ENCODE measurements at places on chromosomes 16 and 17.
A peak's percentile ranks its signal among the peaks of the same experiment; 100 is the strongest.

- no peak for DNase-seq
Measured at GRCh38 chr16:89106533-89107202, 13.0 kb downstream of the ACSF3 start.

GRCh38 chr17:47257651-47258339, 4.2 kb downstream of the ITGB3 start:
- DNase-seq, result no peak

DNA sequence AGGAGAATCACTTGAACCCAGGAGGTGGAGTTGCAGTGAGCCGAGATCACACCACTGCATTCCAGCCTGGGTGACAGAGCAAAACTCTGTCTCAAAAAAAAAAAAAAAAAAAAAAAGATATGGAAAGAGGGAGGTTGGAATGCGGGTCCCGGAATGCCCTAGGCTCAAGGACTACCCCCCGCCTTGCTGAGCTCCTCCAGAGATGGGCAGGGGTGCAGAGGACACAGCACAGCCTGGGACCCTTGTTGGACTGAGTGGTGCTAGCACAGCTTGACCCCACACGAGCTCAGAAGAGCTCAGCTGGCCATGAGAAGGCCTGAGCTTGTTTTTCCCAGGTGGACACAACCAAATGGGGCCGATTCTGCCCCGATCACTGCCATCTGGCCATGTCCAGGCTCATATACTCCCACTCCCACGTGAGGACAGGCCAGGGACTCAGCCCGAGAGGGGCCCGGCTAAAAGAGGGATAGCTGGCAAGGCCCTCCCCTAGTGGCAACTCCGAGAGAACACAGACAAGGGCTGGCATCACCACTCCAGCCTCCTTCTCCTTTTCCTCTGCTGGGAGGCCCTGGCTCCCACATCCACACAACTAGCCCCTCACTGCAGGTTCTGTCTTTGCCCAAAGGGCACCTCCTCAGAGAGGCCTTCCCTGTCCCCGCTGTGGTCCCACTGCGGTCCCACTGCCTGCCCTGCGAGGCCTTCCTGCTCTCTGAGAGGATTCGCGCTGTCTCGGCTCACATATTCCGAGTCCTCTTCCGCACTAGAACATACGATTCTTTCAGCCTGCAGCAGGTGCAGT, 11.0 kb downstream of the SGCA start:
- no peak for DNase-seq

DNA sequence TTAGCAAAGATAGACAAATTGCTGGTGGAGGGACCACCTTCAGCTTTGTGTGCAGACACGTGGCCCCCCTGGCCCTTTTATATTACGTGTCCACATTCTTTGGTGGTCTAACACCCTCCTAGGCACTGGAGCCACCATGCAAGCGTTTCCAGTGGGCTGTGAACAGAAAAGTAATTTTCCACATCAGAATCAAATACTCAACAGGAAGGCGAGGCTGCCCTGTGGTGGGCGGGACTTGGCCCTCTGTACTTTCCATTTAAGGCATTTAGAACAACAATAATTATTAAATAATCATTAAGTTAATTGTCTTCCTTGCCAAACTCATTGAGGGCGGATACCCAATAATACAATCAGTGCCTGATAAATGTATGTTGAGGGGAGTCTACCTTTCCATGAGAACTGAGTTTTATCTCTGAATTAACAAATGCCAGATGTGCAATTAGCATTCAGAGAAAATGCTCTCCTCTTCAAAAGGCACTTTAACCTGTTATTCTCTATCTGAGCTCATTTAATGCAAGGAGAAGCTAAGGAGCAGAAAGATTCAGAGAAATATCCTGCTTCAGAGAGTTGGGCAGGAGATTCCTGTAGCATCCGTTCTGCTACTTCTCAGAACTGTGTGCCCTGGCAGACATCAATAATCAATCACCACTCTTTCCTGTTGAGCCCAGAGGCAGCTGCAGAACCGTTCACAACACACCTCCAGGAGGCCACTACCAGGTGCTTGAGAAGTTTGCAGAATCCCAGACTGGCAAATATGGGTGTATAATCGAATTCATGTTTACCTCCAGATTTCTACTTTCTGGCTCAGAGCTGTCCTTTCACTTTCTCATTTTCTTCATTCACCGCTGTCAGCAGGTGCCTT, 109.4 kb downstream of the CMIP start:
- DNase-seq, result no peak

DNA sequence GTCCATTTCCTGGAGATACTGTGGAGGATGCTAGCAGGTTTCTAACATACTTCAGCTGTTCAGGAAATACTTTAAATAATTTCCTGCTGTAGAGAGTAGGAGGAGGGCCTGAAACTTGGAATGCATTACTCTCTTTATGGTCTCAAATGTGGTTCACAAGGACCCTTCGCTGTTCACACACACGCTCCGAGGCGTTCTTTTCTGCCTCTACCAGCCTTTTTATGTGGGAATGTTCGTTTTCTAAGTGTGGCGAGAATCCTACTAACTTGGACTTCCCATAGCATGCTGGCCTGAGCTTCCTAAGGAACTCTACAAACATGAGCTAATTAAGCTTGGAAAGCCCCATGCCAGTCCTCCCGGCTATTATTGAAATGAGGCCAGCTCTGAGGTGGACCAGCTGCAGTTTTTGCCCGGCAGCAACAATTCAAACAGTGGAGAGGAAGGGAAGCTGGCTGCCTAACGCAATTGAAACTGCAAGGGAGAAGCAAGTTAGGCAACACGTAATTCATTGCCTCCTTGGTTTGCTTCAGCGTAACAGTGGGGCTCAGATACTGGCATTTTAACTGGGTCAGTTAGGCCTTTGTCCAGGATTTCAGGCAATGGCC, 18.9 kb downstream of the KPNA2 start:
- DNase-seq, result peak; percentile 10

DNA sequence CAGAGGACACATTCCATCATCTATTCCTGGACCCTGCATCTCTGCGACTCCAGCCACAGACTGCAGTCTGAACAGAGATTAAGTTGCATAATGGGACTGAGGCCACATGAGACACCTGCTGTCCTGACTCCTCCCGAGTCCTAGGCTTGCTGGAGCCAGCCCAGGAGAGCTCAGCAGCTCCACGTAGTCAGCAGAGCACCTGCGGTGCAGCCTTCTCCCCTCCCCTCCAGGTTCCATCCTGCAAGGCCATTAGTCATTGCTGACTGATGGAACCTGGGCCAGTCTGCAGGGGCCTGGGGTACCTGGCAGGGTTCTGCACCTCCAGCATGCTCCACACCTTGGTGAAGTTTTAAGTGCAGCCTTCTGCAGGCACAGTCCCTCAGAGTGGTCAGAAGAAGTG, 76.7 kb downstream of the PLD6 start:
- no peak for DNase-seq

DNA sequence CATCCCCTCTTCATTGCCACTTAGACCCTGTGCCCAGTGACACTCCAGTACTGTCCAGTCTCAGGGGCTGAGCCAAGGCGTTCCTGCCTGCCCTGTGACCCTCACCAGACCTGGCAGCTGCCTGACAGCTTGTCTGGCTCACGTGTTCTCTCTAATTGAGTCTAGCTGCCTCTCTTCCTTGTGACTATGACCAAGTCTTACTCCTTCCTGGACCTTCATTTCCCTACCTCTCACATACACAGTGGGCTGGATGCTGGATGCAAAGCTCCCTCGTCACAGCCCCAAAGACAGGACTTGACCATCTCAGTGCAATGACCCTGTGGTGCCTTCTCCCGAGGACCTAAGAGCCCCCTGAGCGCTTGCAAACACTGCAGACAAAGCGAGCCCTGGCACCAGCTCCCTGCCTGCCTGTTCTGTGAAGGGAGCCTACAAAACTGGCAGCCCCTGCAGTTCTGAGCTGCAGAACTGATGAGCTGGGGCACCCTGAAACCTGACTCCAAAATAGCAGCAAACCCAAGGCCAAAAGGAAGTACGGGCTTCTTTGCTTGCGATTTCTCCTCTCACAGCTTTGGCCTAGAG, 1.7 kb downstream of the DEXI start:
- peak; percentile 4 for DNase-seq

DNA sequence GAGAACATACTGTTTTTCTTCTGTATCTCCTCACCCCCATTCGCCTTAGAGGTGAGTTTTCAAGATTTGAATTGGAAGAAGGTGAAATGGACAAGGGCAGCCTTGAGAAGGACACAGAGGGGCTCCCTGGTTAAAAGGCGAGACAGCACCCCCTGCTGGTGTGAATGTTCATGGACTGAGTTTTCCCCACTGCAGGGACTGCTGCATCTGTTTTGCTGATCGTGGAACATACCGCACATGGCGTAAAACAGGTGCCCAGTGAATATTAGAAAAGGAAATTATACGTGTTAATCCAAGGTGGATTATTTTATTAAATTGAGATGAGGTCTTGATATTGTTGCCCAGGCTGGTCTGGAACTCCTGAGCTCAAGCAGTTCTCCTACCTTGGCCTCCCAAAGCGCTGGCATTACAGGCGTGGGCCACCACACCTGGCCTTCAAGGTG, 54.5 kb downstream of the NDE1 start:
- DNase-seq, result peak; percentile 68

GRCh38 chr17:71423871-71424546, 696.8 kb upstream of the SOX9 start:
- no peak for DNase-seq

- DNase-seq, result no peak
Measured at GRCh38 chr16:79580453-79581191, 19.9 kb downstream of the MAF start.

- DNase-seq, result no peak
Measured at GRCh38 chr16:70660672-70661350, 14.5 kb downstream of the IL34 start.

Measured in nucleus accumbens (tissue), 56 donors.